Naive thymus-derived CD8-positive, alpha-beta T cell (primary cell): ENCODE measurements at places on chromosomes 7 and 10.

GRCh38 chr10:73999703-74000102, 1.8 kb downstream of the VCL start:
- DNase-seq = no peak

- DNase-seq = no peak
Measured at GRCh38 chr7:2114052-2114451, 118.7 kb downstream of the MAD1L1 start.

GRCh38 chr7:2255145-2256139, 13.4 kb downstream of the NUDT1 start:
- no peak for DNase-seq

- no peak for DNase-seq
Measured at GRCh38 chr10:114982989-114983388, 45.0 kb downstream of the TRUB1 start.

DNA sequence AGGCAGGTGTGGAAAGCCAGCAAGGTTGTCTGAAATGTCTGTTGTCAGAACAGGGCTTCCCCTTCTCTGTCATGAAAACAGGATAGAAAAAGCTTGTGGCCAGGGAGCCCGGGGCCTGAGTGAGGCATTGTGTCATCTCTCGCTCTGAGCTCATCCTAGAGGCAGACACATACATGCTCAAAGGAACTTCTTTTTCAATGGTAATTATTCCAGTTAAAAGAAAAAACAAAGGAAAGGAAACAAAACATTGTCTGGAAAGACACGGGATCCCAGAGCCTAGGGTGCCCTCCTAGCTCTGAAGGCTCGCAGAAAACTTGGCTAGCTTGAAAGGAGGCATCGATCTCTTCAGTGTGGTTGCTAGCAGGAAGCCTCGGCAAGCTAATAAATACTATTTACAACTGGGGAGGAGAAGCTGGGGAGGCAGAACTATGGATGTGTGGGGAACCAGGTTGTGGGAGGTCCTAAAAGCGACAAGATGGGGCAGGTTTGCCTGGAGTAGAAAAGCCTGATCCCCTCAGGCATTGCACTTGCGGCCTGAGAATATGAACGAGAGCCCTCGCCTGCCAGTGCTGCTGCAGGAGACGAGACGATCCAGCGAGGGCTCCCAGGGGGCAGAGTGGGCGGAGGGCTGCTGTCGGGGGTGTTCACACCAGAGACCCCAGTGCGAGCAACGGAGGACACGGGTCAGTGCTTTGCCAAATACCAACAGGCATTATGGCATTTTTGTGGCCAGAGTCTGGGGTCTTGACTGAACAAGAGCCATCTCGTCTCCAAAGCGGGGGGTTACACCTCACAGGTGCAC, 32.8 kb upstream of the DGKI start:
- no peak for DNase-seq

- DNase-seq = no peak
Measured at GRCh38 chr10:88989824-88990383, 694 bp upstream of the FAS start.

DNA sequence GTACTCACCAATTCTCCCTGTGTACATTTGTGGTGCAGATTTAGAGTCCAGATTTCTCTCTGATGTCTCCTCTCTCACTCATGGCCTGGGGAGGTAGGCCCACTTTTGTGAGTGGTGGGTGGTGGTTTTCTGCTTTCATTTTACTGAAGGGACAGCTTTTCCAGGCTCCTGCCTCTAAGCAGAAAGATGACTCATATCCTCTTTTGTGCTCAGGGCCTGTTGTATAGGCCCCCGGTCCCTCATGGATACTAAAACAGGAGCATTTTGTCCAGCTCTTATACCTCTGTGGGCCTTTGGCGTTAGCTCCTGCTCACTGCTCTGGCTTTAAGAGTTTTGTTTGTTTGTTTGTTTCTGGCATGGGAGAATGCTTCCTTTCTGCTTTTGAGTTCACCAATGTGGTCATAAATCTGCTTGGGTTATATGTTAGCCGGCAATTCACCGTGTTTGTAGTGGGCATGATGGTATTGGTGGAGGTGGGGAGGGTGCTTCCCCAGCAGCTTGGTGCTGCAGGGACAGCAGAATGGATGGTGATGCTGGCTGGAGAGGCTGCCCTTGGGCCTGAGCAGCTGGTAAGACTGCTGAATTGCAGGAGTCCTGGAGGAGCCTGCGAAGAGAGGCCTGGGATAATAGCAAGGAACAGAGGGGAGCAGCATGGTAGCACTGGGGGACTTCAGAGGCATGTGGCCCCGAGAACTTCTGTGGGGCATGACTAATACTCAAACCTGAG, 468.7 kb downstream of the RPS24 start:
- no peak for DNase-seq

- DNase-seq = no peak
Measured at GRCh38 chr10:14485986-14486385, 155.3 kb upstream of the FRMD4A start.

DNA sequence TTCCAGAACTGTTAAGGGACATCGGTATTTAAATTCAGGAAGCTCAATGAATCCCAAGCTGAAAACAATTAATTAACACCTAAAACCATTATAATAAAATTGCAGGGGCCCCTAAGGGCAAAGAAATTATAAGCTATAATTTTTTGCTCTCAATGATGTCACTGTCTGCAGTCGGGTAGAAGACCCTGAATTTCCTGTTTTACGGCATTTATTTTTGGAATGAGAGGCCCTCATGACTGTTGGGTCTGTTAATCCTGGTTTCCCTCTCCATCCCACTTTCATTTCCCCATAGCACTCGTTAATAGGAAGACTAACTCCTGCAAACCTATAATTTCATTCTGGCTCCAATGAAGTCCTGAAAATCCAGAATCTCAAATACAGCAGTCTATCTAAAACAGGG, 25.8 kb upstream of the GPR37 start:
- no peak for DNase-seq

- no peak for DNase-seq
Measured at GRCh38 chr7:129649128-129649690, 37.7 kb downstream of the NRF1 start.

GRCh38 chr7:151228024-151228866, 1.2 kb upstream of the ABCF2 start:
- DNase-seq = no peak

- peak; percentile 18 for DNase-seq
Measured at GRCh38 chr10:101441541-101442455, 87.8 kb downstream of the BTRC start.

DNA sequence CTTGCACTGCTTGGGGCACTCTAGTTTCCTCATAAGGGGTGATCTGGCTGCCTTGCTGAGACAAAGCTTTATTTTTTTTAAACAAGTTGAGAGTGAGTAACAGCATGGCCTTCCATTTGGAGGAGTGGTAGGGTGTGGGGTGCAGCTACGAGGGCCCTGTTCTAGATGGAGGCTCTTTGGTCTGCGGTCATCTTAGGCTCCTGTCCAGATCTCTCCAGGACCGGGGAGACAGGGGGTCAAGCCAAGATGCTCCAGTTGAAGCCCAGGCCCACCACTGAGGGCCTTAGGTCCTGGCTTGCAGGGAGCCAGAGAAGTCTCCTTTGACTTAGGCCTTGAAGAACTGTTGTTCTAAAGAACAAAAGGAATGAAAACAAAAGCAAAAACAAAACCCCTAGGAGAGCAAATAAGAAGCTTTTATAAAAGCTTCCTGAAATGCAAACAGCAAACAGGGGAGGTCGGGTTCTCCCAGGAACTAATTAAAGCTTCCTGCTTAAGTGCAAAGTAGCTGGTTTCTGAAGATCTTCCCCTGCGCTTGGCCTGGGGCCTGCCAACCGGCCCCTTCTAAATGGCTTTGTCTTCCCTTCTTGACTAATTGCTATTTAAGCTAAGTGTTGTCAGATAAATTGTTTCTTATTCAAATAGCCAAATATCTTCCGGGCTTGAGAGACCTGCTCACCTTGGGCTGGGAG, 259.2 kb downstream of the GLRX3 start:
- no peak for DNase-seq

DNA sequence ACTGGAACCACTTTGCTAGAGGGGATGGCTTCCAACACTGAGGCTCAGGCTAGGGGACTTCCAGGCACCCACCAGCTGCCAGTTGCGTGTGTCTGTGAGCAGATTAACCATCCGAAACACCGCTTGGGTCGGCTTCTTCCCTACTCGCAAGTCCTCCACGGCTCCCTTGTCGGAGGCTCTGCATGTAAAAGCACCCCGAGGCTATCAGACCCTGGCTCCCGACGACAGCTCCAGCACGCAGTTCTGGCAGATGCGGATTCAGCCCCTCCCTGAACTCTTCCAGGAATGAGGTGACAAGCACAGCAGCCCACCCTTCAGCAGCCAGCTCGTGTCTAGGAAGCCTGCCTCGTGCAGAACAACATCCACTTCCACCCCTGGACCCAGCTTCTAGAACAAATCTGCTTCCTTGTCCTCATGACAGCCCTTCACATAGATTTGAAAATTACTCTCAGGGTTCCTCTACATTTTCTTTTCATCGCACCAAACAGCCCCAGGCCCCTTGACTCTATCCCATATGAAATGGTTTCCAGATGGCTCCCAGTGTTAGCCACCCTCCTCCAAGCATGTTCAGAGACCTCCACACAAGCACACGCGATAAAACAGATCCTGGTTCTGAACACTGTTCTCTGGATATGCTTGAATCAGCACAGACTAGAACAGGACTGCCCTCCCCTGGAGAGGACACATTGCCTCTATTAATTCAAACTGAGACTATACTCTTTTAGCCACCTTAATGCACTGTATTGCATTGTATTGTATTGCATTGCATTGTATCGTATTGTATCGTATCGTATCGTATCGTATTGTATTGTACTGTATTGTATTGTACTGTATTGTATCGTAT, 44.6 kb downstream of the SLIT1 start:
- DNase-seq = no peak

GRCh38 chr7:136868496-136869000, at the start of gene CHRM2:
TSS of gene CHRM2 (plus strand) at chr7:136868652. CDS start at chr7:137014866, 146,214 bp downstream.
- no peak for DNase-seq

GRCh38 chr7:128447941-128448564, 7.6 kb upstream of the HILPDA start:
- no peak for DNase-seq

GRCh38 chr7:128792471-128793180, 858 bp downstream of the CCDC136 start:
- DNase-seq = no peak

- no peak for DNase-seq
Measured at GRCh38 chr10:49649936-49650723, 29.3 kb upstream of the C10orf53 start.

GRCh38 chr7:44258865-44259546, 58.2 kb downstream of the YKT6 start:
- DNase-seq = no peak

GRCh38 chr7:51467384-51468017, 150.9 kb upstream of the COBL start:
- peak; percentile 71 for DNase-seq

- no peak for DNase-seq
Measured at GRCh38 chr7:66460921-66461361, 167.7 kb upstream of the KCTD7 start.

DNA sequence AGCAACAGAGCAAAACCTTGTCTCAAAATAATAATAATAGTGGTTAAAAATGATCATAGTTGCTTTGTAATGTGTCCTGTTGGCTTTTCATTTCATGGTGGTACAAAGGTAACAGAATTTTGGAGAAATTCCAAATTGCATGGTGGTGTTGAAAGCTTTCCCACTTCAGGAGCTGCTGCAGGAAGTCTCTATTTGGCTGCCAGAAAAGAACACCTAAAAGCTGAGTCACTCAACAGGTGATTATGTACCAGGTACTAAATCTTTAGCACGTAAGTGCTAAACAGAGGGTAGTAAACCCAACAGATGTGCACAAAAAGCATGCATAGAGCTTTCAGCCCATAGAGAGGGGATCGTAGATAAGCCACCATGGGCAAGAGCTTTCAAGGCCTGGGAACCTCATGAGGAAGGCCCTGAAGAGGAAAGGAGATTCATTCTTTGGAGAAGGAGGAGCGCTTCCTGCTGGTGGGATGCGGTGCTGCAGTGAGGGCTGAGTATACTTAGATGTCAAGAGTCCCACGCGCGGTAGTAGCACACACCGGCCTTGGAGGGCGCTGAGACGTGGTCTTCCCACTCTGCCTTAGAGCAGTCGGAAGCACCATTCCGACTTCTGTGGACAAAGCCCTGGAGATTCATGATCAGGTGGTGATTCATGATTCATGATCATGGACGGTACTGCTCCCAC, 118.7 kb downstream of the RALA start:
- peak; percentile 27 for DNase-seq
